Activated T-cell treated with anti-CD3 and anti-CD28 coated beads for 4 hours (primary cell): ENCODE measurements at places on chromosomes 5 and 9.

- DNase-seq: no peak
Measured at GRCh38 chr5:135050244-135050767, 16.3 kb upstream of the PITX1 start.

DNA sequence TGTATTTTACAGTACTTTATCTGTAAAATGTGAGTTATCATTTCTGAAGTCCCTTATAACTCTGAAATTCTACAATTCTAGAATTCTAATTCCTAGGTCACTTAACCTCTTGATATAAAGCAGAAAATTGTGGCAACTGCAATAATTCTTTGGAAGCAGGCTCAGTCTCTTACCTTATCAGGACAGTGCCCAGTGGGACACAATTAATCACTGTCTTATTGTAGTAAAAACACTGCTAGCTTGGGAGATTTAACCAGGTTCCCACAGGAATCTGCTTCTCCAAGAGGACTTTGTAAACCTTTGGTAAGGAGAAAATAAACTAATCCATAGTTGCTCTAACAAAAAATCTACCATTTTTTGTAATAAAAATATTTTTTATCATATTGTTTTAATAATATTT, 18.3 kb upstream of the SPATA9 start:
- no peak for DNase-seq

- no peak for DNase-seq
Measured at GRCh38 chr9:112380102-112380824, at the start of gene HSDL2. Gene HSDL2 (plus strand): TSS chr9:112380108. CDS start chr9:112380164, 56 bp downstream.

GRCh38 chr9:14327036-14327435, 13.1 kb upstream of the NFIB start:
- no peak for DNase-seq

DNA sequence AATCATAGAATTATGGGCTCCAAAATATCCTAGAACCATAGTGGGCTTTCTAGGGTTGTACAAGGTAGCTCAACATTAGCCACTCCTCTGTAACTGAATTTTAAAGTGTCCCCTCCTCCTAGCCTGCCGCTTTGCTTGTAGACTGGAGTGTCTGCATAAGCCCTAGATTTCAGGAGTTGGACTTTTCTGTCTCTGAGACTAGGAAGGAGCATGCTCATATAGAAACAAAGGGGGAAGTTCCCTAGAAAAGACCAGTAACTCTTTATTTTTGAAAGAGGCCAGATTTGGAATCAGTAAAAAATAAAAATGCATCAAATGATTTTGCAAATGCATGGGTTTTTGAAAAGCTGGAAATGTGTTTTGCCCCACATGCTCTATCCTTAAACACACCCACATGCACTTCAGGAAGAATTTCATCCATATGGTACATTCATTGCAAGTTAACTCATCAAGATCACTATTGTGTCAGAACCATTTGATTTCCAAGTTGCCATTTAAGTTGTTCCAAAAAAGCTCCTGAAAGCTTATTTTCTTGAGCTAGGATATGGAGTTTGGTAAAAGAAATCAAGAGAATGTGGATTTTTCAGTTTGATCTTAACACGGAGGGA, 121.0 kb upstream of the NR3C1 start:
- no peak for DNase-seq

DNA sequence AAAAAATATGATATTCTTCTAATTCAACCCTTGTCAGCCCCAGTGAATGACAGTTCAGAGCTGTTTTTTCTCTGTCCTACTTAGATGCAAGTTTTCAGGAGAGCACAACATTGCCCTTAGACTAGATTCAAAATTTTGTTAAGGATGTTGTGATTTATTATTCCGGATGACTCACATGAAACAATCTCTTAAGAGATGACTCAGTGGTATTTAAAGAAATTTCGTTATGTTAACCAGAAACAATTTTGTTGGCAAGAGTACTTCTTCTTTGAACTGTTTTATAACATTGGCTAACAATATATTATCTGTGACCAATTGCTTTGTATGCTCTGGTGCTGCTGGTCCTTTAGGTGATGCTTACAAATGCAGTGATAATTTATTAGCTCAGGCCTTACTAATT, 132.0 kb downstream of the IZUMO3 start:
- no peak for DNase-seq

DNA sequence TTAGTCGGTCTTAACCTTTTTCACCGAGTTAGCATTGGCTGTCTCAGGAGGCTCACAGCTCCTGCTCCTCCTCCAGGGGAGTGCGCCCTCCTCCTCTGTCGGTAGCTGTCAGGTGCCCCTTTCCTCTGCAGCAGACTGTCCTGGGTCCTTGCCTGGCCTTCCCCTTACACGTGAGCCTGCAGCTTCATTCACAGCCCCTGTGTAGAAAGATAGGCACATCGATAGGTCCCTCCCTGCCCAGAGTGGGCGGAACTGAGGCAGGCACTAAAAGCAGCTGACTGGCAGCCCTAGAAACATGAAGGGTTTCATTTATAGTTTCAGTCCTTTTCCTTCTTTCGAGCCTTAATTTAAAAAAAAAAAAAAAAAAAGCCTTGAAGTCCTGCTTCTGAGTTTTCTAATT, 17.2 kb downstream of the TENT4A start:
- no peak for DNase-seq

DNA sequence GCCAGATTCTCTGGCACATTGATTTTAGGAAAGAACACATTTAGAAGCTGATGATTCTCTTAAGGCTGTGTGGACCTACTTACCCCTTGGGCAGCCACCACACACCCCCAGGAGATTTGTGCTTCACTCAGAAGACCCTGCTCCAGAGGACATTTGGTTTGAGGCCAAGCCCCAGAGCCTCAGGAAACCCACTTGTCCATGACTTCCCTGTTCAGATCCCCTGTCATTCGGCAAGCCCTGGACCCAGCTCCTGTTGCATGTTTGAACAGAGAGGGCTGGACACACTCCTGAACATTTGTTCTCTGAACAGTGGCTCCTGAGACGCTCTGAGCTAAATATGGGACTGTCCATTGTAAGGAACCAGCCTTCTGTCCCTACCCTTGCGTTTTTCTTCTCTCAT, 82.1 kb downstream of the AMBP start:
- no peak for DNase-seq

- DNase-seq: no peak
Measured at GRCh38 chr9:135907006-135907430, 328 bp downstream of the CAMSAP1 start.

GRCh38 chr5:69138766-69139165, 28.2 kb upstream of the CCNB1 start:
- no peak for DNase-seq

DNA sequence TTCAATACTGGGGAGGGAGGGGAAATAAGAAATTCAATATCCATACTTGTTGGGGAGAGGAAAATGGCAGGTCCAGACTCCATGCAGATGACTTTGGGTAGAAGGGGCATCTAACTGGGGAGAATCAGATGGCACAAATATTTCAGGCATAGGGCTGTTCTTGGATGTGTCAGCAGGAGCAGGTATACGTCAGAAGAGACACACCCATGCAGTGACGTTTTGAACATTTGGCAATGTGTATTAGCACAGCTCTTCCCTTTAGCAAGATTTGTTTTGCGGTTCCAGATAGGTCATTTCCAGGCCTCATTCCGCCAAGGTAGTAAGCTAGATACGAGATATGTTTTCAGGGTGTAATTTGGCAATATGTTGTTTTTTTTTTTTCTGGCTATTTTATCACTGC, 187.2 kb upstream of the CDH10 start:
- DNase-seq: no peak

DNA sequence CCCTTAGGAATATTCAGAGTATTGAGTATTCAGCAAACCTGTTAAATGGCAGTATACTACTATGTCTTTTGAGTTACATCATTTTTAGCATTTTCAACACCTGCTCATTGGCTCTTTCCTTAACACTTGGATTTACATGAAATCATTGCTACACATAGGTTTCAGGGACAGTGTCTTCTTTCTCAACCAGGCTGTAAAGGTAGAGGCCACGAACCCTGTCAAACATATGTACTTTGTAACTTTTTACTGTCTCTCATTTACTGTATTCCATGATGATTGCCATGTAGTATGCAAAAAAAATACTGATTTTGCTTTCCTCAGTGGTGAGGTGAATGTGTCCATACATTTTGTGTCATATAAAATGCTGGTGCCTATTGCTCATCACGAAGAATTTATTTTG, 264.4 kb downstream of the SLCO4C1 start:
- no peak for DNase-seq

DNA sequence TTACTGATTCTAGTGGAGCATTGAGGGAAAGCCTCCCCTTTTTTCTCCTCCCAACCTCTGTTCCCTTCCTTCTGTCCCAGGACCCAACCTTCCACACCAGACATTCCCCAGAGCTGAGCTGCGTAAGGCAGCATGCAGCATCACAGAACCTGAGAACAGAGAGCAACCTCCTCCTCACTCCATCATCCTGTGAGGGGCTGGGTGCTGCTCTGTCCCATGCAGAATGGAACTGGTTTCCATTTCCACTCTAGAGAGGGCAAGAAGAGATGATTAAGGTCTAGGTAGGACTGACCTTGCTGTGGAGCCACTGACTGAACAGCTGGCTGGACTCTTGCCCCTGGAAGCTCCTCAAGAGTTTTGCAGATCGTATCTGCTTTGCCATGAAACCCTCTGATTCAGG, 30.1 kb upstream of the IL7R start:
- DNase-seq: no peak

DNA sequence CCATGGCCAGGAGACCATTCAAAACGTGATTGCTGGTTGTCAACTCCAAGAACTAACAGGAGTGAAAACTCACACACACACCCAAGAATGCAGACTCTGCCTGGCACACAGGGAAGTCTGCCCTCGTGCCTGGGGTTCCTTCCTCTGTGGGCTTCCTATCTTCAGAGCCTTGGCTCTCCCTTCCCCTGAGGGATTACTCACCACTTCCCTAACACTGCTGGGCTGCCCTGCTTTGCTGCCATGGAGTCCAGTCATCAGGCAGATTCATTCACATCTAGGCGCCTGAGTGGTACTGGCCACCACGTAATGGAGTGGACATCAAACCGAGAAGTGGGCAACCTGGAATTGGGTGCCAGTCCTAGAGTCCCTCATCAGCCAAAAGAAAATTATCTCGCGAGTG, 76.4 kb upstream of the PRSS3 start:
- no peak for DNase-seq

- no peak for DNase-seq
Measured at GRCh38 chr9:98899408-98900056, 44.2 kb upstream of the COL15A1 start.

- no peak for DNase-seq
Measured at GRCh38 chr5:8005416-8005815, 136.5 kb downstream of the MTRR start.

DNA sequence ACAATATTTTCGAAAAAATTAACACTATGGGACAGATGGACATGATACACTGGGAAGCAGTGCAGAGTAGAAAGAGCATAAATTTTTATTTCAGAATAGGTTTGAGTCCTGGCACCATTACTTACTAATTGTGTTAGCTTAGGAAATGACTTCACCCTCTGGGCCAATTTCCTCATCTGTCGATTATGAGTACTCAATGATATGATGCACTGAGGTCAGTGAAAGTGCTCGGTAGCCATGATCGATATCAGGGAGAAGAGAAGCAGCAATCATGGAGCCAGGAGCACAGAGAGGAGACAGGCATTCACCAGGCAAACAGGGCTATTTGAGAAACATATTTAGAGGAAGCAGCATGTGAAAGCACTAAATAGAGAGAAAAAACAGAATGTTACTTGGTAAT, 29.4 kb downstream of the NR6A1 start:
- DNase-seq: no peak

GRCh38 chr5:132540149-132540548, 3.2 kb downstream of the IL5 start:
- DNase-seq: no peak

- no peak for DNase-seq
Measured at GRCh38 chr9:134968823-134969090, 51.0 kb upstream of the FCN1 start.

- no peak for DNase-seq
Measured at GRCh38 chr5:157476702-157477408, 16.8 kb downstream of the NIPAL4 start.

- DNase-seq: no peak
Measured at GRCh38 chr5:143923634-143924266, 111.8 kb downstream of the HMHB1 start.

- DNase-seq: no peak
Measured at GRCh38 chr5:180548563-180548962, 42.7 kb downstream of the SCGB3A1 start.

- no peak for DNase-seq
Measured at GRCh38 chr5:53010814-53011213, 21.7 kb downstream of the ITGA2 start.

DNA sequence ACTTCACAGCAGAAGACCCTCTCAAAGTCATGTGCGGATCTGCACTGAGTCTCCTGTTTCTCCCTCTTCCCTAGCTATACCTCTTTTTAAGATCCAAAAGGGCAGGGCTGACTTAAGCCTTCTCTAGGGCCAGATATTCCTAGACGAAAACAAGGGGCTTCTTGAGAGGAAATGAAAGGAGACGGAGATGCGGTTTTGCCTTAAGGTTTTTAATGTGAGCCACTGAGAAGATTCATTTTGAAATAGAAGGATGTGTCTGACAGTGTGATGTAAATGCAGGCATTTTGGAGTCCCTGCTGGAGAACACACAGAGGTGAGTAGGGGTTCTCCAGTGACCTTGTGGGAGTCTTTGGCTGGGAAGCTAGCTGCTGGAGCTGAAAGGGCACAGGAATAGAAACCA, 15.6 kb upstream of the IL12B start:
- no peak for DNase-seq

GRCh38 chr5:144318460-144318859, 147.8 kb downstream of the KCTD16 start:
- DNase-seq: no peak

GRCh38 chr5:142181096-142181495, 72.5 kb downstream of the NDFIP1 start:
- no peak for DNase-seq

- DNase-seq: no peak
Measured at GRCh38 chr5:26009742-26010141, 1028.6 kb downstream of the CDH9 start.

DNA sequence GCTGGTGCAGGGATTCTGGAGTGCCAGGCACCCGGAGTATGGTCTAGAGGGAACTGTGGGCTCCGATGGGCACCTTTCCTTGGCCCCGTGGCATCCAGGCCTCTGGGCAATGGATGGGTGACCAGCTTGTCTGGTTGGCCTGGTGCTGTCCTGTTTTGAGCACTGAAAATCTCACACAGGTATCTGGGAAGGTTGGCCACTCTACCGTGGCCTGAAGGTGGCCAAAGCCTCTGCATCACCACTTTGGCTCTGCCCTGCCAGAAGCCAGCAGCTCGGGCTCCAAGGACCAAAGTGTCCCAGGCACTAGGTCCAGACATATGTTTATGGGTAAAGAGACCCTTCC, 28.8 kb downstream of the SLC6A7 start:
- no peak for DNase-seq
